ENCODE measurements at places on chromosomes 2 and 18. TPM values are rescaled to one million over a fixed set of nuclear protein-coding genes. Genes with fewer than 3 reads are reported as not detected.
A peak's percentile ranks its signal among the peaks of the same experiment; 100 is the strongest.

- DNase-seq = no peak
Observed at GRCh38 chr2:143150287-143150686, 21.1 kb downstream of the ARHGAP15 start.

GRCh38 chr2:237330541-237330940, 83.4 kb downstream of the COL6A3 start:
- no peak for DNase-seq

GRCh38 chr2:5692561-5693286, 540 bp downstream of the SOX11 start:
- no peak for DNase-seq

DNA sequence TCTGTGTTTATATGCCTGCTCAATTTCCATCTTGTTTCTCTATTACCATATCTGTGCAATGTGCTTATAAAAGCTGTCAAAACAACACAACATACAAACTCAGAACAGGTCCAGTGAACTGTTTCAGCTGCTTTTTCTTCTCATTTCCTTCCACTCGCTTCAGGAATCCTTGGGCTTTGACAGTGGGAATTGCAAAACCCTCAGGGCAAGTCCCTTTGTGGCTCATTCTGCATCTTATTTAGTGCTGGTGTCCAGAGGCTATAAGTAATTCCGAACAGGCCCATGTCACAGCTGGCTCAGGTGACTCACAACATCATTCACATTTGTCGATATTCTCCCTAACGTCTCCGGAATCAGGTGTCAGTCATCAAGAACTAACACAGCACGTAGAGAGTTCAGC, 309.9 kb upstream of the ZNF521 start:
- DNase-seq = no peak

- peak; percentile 34 for DNase-seq
Observed at GRCh38 chr2:71882949-71883472, 264.7 kb downstream of the CYP26B1 start.

- DNase-seq = no peak
Observed at GRCh38 chr2:55084641-55085040, 34.4 kb upstream of the RTN4 start.

GRCh38 chr2:62304429-62305417, 108.8 kb downstream of the B3GNT2 start:
- DNase-seq = no peak

- DNase-seq = no peak
Observed at GRCh38 chr2:30736461-30737325, 70.6 kb downstream of the CAPN13 start.

Gene TRIM43
- total RNA-seq = not detected

Gene MYO7B
- total RNA-seq = under 0.01 TPM

Gene CRYGC
- not detected for total RNA-seq

Gene INHBB
- total RNA-seq = 3.3 TPM

Gene MAP3K19
- 0.41 TPM for total RNA-seq

Gene C1QL2
- total RNA-seq = 0.41 TPM

Gene CRACDL
- 2.0 TPM for total RNA-seq

Gene BMPR2
- 74.6 TPM for total RNA-seq

All from frontal cortex (tissue), 4 donors.